H1 (cell line): ENCODE measurements at places on chromosomes 5 and 9. TPM values are rescaled to one million over a fixed set of nuclear protein-coding genes. Genes with fewer than 3 reads are reported as not detected.

Gene ZFP2
- total RNA-seq, result 0.52 and 0.78 TPM in 2 replicates

Gene OGN
- not detected in 2 replicates for total RNA-seq

Gene CYLC2
- not detected in 2 replicates for total RNA-seq

Gene SLC6A19
- not detected in 2 replicates for total RNA-seq
